ENCODE measurements at places on chromosomes 12 and 14.

DNA sequence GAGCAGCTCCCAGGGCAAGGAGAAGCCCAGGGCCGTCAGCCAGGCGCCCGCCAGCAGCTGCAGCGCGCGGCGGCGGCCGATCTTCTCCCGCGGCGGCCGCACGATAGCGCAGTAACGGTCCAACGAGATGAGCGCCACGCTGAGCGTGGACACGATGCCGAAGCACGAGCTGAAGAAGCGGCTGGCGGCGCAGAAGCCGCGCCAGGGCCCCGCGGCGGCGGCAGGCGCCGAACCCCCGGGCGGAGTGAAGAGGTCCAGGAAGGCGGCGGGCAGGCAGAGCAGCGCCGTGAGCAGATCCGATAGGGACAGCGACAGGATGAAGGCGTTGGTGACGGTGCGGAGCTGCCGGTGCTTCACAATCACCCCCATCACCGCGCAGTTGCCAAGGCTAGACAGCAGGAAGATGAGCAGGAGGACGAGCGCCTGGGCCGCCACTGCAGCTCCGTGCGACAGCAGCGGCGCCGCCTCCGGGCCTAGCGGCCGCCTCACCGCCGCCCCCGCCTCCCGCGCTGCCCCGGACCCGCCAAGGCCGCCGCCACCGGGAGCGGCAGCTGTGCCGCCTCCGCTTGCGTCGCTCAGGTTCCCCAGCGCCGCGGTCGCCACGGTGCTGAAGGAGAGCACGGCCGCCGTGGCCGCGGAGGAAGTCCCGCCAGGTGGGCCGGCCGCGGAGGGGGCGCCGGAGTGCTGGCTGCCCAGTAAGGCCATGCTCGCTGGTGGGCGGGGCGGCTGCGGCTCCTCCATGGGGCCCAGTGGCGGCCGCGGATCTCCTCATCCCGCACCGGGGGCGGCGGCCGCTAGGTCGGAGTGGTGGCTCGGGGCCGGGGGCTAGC is 479 bp downstream of the GPR135 start:
- peak; percentile 30 for DNase-seq

GRCh38 chr14:100407376-100408102 is 84.4 kb downstream of the SLC25A47 start:
- no peak for DNase-seq

- DNase-seq: no peak
These were observed 53.4 kb downstream of the SPTB start for GRCh38 chr14:64826333-64826732.

- DNase-seq: no peak
These were observed 30.8 kb downstream of the TEP1 start for GRCh38 chr14:20382526-20382925.

- DNase-seq: no peak
These were observed 2.7 kb upstream of the BEST3 start for GRCh38 chr12:69701826-69702225.

GRCh38 chr14:98208211-98208611 is 1063.8 kb downstream of the BCL11B start:
- DNase-seq: no peak

DNA sequence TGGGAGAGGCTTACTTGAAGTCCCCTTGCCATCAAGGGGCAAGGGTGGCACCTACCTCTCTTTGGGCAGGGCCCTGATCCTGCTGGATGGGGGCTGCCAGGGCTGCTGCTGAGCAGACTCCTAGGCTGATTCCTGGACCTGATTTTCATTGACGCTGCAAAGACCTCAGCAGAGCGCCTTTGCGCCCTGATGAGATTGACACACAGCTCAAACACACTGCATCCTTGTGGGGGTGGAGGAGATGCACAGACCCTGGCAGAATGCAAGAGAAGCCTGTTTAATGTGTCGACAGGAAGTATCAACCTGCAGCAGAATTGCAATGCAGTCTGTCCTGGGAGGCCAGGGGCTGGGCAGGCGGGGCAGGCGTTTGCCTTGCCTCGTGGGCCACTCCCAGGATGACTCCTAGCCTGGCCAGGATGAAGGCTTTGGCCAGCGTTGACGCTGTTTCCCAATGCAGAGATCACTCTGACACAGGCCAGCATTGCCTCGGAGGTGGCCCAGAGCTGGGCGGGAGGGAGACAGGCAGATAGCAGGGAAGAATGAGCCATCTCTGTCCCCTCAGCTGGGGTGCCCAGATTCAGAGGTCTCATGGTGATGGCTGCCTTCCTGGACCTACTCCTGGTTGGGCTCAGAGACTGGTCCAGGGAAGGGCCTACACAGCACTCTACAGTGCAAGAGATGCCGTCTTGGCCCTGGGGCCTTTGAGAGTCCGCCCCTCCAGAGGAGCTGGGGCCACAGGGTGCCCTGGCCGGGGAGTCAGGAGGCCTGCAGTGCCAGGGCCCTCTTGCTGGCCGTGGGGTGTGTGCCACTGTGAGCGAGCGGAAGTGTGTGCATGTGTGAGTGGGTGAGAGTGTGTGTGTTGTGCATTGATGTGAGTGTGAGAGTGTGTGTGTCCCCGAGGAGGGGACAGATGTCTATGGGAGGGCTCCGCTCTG is 108.3 kb downstream of the KIF26A start:
- DNase-seq: no peak

- no peak for DNase-seq
These were observed 20.1 kb downstream of the TSPAN9 start for GRCh38 chr12:3097186-3097804.

GRCh38 chr14:93688239-93688666 is 100.0 kb downstream of the PRIMA1 start:
- DNase-seq: no peak

DNA sequence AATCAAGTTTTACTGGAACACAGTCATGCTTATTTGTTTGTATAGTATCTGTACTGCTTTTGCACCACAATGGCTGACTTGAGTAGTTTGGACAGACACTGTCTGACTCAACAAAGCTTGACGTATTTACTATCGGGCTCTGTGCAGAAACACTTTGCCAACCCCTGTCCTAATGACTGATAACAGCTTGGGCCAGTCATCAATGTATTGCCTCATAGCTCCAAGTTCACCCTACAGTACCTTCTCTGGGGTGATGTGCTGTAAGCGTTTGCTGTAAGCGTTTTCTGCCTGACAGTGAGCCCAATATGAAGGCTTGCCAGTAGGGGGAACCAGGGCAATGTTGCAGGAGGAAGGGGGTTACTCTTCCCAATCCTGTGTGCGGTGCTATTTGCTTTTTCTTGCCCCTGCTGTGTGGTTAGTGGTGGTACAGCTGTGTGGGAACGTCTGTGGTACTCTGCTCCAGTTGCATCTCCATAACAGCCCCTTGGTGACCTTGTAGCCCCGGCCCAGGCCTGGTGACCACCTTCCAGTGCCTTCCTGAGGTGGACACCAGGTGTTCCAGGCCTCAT is 5.4 kb upstream of the CCDC177 start:
- DNase-seq: no peak

DNA sequence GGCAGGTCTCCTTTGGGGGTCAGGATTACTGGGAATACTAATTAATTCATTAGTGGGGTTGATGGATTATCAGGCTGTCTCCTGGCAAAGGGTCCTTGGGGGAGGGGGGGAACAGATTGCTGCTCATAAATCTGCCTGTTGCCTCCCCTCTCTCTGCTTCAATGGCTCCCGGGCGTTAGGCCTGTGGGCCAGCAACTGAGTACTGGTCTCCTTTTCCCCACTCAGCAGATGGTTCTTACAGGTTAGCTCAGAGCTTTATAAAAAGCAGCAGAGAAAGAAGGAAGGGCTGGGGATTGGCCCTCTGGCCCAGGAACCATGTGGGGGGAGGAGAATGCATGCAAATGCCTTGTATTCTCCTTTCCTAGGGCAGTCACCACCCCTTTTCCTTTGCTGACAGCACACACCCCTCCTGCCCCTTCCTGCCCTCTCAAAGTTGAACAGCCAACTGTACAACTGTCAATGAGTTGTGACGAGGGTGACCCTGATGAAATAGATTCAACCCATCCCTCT is 2.3 kb upstream of the NEUROD4 start:
- DNase-seq: no peak

DNA sequence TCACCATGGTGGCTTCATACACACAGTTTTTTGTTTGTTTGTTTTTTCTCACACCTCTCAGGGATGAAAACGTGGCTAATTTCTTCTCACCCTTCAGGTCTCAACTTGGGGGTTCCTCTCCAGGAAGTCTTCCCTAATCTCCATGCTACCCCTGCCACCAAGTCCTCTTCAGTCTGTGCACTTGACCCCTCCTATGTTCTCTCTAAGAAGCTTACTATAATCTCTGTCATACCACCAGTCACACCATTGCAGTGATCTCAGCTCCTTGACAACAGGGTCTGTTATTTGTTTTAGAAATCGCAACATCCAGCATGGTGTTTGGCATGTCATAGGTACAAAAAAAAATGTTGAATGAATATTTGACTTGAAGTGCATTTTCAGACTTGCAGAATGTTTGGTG is 83.4 kb downstream of the PRORP start:
- no peak for DNase-seq

- no peak for DNase-seq
These were observed 30.4 kb downstream of the NUAK1 start for GRCh38 chr12:106108185-106108835.

GRCh38 chr12:53251477-53252348 is 16.4 kb upstream of the ESPL1 start:
- peak; percentile 56 for DNase-seq

DNA sequence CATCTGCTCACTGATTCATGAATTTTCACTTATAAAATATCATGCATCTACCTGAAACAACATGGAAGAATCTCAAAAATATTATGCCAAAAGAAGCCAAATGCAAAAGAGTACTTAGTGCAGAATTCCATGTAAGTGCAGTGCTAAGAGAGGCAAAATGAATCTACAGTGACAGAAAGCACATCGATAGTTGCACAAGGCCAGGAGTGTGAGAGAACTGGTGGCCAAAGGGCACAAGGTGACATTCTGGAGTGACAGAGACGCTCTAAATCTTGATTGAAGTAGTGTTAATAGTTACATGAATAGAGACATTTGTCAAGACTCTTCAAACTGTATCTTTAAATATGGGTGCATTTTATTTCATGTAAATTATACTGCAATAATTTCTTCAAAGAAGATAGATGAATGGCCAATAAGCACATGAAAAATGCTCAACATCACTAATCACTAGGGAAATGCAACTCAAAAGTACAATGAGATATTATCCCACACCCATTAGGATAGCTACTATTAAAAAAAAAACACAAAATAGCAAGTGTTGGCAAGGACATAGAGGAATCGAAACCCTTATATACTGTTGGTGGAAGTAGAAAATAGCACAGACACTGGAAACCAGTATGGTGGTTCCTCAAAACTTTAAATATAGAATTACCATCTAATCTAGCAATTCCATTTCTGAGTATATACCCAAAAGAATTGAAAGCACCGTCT is 71.7 kb upstream of the KICS2 start:
- DNase-seq: no peak

DNA sequence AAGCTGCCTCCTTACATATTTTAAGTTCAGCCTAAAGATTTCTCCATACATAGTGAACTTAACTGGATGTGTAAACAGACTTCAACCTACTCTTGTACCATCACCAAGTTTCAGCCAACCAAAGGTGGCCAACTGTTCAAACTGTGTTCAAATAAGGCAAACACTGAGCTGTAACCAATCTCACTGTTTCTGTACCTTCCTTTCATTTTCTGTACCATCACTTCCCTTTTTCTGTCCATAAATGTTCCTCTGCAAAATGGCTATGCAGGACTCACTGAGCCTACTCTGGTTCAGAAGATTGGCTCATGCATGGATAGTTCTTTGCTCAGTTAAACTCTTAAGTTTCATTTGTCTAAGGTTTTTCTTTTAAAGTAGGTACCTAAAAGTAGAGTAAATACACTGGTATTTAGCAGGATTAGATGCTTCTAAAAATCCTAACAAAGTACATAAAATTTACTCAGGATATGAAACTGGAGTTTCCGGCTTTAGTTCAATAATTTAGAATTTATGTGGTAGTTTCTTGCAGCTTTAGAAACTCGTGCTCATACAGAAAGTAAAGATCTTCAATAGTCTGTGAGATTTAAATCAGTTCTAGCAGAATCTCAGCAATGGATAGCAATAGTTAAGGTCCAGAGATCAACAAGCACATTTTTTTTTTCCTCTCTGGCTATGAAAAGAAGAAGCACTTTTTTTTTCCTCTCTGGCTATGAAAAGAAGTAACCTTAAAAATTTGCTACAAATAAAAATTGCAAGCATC is 282.0 kb upstream of the PPFIA2 start:
- no peak for DNase-seq

DNA sequence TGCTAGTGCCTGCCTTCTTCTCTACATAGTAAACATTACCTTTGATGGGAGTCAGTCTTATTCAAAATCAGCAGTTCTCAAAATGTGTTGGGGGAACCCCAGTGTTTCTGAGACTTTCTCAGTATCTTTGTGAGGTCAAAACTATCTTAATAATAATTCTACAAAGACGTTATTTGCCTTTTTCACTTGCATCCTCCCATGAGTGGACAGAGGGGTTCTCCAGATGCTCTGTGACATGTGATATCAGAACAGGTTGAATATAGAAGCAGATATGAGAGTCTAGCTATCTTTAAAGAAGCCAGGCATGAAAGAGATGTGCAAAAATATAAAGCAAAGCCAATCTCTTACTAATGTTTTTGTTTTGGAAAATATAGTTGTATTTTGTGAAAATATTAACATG is 144.7 kb downstream of the KTN1 start:
- DNase-seq: no peak

DNA sequence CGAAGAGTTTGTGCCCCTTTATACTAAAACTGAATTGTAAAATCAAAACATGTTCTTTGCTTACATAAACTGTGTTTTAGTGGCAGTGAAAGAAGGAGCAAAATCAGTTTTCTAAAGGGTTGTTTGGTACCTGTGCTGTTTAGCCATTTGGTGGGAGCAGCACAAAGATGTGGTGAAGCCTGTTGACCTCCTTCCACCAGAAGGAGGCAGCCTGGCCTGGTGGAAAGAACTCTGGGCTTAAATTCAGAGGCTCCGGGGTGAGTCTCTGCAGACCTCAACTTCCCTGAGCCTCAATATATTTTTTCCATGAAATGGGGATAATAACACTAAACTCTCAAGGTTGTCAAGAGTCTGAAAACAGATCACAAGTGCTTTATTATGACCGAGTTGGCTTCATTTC is 502.5 kb downstream of the VRK1 start:
- DNase-seq: no peak

- no peak for DNase-seq
These were observed 217.3 kb downstream of the ADGRD1 start for GRCh38 chr12:131171029-131171428.

- DNase-seq: no peak
These were observed 74.8 kb upstream of the FRMD6 start for GRCh38 chr14:51576879-51577278.

DNA sequence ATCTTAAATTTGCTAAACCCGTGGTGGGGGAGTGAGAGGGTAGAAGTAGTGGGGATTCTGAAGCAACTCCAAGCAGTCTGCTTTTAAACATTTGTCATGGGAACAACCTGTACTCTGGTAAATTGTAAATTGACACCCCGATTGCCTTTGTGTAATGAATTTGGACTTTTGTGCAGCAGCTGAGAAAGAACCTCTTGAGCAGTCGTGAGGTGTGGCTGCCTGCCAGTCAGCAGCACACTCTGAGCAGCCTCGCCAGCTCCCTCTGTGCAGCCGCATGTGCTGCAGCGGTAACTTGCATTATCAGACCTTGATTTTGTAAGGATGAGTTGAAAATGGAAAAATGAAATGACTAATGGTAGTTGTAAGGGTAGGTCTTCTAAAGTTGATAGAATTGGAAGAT is 74.3 kb downstream of the SUSD6 start:
- DNase-seq: no peak

Measured in stimulated activated CD4-positive, alpha-beta T cell treated with anti-CD3 and anti-CD28 coated beads, Interleukin-12 subunit alpha, Interleukin-12 subunit beta, amount 100 ng/mL, for 24 hours (primary cell).